ENCODE measurements at places on chromosomes 7 and 10.

DNA sequence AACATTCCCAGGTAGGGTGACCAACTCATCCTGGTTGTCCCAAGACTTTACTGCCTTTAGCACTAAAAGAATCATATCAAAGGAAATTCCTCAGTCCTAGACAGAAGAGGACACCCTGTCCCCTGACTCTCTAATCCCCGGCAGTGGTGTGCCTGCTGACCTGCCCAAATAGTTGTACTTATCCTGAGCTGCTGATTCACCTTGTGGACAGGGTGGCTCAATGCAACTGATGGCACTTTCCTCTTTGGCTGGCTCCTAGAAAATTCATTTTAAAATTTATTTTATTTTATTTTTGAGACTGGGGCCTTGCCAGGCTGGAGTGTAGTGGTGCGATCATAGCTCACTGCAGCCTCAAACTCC is 111.7 kb downstream of the JCAD start:
- no peak for DNase-seq

DNA sequence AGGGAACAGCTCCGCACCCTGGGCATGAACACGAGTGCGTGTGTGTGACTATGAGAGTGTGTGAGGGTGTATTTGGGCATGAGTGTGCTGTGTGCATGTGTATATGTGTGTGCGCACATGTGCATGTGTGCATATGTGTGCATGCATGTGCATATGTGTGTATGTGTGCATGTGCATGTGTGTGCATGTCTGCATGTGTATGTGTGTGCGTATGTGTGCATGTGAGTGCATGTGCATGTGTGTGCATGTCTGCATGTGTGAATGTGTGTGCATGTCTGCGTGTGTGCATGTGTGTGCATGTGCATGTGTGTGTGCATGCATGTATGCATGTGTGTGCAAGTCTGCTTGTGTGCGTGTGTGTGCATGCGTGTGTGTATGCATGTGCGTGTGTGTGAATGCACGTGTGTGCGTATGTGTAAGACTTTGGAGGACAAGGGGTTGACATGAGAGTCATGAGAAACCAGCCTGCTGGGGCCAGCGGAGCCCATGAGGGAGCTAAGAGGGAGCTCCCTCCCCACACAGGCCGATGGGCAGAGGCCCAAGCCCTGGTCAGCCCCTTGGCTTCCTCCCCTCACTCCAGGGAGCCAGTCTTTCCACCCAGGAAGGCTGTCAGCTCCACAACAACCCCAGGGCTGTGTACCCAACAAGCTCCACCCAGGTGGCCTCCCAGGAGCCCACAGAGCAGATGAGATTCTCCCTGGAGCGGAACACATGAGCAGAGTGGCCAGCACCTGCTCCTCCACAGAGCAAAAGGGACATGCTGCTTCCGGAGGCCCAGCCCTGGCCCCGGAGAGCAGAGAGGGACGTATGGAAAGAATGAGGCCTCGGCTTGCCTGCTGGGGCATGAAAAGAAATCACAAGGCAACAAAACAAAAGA is 142.5 kb upstream of the PPP2R2D start:
- DNase-seq = peak; percentile 71

- peak; percentile 50 for DNase-seq
Measured at GRCh38 chr7:123747620-123748141, 1.1 kb downstream of the WASL start.

GRCh38 chr7:116111475-116111874 is 80.9 kb upstream of the TFEC start:
- no peak for DNase-seq

Data from NCI-H510A (cell line).